Spinal cord (tissue), 10 donors: ENCODE measurements at places on chromosomes 13 and 19. TPM values are rescaled to one million over a fixed set of nuclear protein-coding genes. Genes with fewer than 3 reads are reported as not detected.

DNA sequence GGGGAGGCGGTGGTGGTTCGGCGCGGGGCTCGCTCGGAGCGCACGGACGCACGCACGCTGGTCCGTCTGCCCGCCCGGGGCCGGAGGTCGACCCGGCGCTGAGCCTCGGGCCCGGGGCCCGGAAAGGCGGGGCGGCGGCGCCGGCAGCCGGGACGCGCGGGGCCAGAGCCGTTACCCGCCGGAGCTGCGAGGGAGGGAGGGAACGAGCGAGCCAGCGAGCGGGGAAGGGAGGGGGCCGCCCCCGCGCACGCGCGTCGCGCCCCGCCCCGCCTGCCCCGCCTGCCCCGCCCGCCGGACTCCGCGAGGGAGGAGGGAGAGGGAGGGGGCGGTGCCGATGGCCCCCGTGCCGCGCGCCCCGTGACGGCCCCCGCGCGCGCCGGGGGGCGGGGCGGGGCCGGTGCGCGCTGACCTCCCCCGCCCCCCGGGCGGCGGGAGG, 15.0 kb downstream of the CIC start:
- peak; percentile 90 for DNase-seq

Gene KLF1
- polyA plus RNA-seq: 0.42 TPM

GRCh38 chr19:47740866-47741519, 4.4 kb upstream of the NOP53 start:
- no peak for DNase-seq

Gene CEACAM7
- polyA plus RNA-seq: not detected

DNA sequence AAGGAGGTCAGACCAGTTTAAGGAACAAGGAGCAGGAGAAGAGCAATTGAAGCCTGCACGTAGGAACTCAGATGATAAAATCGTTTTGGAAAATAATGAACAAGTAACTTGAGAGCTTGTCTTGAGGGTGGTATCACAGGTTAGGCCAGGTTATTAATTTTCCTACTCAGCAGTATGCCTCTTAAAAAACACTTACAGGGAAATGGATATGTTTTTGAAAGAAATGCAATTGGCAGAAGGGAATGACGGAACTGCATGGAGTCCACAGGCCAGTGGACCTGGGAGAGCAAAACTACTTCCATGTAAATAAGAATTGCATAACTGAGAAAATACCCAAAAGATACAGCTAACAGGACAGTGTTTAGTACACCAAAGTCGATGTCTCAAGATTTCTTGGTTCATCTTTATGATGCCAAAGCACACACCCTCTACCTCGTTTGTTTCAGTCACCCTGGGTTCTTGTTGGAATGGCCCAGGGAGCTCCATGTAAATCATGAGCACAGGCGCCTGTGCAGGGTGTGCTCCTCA, 35.2 kb downstream of the MBNL2 start:
- DNase-seq: no peak

GRCh38 chr13:79867254-79867653, 386.3 kb downstream of the NDFIP2 start:
- DNase-seq: no peak

DNA sequence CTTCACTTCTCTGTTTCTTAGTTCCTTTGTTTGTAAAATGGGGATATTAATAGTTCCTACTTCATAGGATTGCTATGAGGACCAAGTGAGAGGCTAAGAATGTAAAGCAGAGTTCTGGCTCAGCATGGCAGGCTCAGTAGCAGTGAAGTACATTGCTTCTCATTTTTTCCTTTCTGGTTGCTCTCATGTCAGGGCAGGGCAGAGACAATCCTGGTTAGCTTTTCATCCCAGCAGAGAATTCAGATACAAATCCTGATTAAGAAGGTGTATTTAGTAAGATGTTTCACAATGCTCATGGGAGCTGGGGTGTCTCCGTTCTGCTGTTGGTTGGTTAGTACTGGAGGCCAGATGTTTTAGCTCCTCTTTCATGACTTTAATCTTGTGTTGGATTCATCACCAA, 42.9 kb downstream of the WASF3 start:
- DNase-seq: no peak

DNA sequence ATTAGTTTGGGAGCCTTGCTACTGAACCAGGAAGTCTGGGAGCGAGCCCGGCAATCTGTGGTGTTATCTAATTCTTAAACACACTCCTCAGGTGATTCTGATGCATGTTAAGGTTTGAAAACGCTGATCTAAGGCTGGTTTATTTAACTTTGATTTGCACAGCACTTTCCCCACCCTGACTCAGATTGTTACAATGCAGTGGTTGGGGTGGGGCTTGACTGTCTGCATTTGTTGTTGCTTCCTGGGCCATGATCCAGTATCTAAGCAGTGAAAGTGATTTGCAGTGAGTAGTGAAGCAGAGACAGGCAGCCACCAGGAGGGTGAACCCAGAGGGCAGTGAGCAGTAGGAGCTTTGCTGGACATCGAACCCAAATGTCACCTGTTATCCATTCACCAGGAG, 81.6 kb upstream of the ARGLU1 start:
- DNase-seq: no peak

DNA sequence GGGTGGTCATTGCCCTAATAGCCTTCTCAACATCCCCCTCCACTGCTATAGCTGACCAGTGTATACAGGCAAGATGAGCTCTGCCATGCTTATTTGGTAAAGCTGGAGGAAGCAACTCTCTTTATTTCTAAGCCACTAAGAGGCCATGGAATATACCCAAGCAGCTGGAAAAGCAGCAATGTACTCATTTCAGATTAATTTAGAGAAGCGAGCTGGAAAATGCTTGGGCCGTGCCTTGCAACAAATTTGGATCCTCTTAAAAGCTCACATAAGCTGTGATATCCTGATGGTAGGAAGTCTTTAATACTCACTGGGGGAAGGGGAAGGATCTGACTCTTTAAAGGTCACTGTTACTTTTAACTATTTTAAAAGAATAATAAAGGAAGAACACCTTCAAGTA, 77.8 kb downstream of the TEX26 start:
- DNase-seq: peak; percentile 65

Gene CPT1C
- 128 TPM for polyA plus RNA-seq

GRCh38 chr19:18594096-18594823, 5.7 kb downstream of the REX1BD start:
- DNase-seq: peak; percentile 68

DNA sequence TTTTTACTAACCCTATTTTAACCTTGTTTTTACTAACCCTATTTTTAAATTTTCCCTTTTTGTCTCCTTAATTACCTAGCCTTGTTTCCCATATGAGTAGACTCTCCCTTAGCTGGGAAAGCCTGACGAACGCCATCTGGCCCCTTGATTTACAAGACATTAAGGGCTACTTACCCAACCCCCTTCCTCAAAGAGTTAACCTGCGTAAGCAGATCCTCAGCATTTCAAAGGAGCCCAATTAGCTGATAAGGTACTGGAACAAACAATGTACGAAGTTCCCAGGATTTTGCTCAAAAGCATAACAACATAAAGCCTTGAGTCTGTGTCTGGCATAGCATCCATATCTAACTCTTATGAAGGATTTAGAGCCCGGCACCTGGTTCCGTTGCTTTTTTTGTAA, 4.7 kb upstream of the MVB12A start:
- DNase-seq: no peak

GRCh38 chr13:87975035-87975434, 303.9 kb downstream of the SLITRK5 start:
- DNase-seq: no peak

Gene BEST2
- not detected for polyA plus RNA-seq

GRCh38 chr13:32882691-32883090, 133.5 kb upstream of the KL start:
- DNase-seq: no peak

Gene CD209
- 0.24 TPM for polyA plus RNA-seq

DNA sequence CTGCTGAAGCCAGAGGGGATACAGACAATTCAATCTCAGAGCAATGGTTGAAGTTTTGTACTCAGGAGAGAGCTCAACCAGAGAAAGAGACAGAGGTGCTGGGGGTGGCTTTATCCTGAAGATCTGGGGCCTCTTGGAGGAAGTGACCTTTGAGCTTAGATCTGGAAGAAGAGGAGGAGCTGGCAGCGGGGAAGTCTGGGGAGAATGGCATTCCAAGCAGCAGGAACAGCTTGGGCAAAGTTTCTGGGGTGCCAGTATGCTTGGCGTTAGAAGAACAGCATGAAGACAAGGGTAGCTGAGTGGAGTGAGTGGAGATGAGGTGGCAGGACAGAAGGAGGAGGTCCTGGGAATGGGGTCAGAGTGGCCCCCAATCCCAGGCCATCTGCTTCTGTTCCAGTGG, 11.3 kb downstream of the MAST3 start:
- DNase-seq: no peak

Gene CYP4F2
- polyA plus RNA-seq: 0.86 TPM

GRCh38 chr13:101919541-101920181, 467.2 kb downstream of the ITGBL1 start:
- DNase-seq: peak; percentile 70

- DNase-seq: no peak
Observed at GRCh38 chr13:42380420-42381164, 108.6 kb downstream of the AKAP11 start.

DNA sequence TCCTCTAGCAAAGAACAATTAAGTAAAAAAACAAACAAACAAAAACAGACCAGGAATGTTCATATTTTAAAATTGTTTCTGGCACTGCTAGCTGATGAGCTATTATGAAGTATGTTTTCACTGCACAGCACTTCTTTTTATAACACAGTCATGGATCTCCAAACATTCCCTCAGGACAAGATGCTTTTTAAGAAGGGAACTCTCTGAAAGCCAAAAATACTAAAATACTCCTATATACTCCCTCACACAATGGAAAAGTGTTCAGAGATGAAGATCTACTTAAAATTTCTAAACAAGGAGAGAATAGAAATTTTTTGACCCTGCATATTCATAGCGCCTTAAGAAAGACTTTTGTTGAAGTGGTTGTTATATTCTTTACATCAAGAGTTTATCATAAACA, 926.8 kb downstream of the DIAPH3 start:
- DNase-seq: no peak

Gene NALCN
- polyA plus RNA-seq: 20.8 TPM

- peak; percentile 91 for DNase-seq
Observed at GRCh38 chr19:12090807-12091206, 26.3 kb downstream of the ZNF844 start.

Gene FCAR
- 0.18 TPM for polyA plus RNA-seq
